ENCODE measurements at places on chromosomes 6 and 20.

GRCh38 chr20:34318609-34319443 lies 15.7 kb upstream of the AHCY start:
- no peak for DNase-seq

DNA sequence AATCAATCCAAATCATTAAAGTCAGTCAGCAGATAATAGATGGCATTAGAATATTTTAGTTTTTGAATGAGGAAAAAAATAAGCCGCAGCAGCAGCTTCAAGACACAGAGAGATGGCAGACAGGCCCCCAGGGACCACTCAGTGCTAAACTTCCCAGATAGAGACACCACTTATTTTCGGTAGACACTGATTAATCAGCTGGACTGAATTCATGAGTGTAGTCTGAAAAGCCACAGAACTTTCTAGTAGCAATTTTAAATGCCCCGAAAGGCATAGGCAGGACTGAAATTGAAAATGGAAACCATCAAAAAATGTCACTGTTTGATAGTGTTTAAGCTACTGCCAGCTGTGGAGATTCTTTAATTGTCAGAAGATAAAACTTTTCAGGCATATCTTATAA lies 3.1 kb upstream of the CLDN20 start:
- DNase-seq = no peak

DNA sequence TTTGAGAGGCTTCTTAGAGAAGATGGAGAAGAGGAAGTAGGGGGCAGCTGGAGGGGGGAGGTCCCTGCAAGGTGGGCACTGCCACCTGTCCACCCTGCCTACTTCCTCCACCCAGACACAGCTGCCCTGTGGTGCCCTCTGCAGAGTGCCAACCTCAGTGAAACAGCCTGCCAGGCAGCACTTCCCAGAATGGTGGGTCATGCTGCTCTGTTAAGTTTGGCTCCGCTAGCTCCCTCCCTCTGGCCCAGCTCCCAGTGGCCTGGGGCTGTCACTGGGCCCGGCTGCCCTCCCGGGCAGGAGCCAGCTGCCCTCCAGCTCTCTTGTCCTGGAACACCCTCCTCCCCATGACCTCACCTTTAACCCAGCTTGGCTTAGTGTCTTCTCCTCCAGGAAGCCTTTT lies 5.1 kb upstream of the EPB41L1 start:
- no peak for DNase-seq

GRCh38 chr6:46772762-46773161 lies 20.4 kb upstream of the MEP1A start:
- DNase-seq = no peak

DNA sequence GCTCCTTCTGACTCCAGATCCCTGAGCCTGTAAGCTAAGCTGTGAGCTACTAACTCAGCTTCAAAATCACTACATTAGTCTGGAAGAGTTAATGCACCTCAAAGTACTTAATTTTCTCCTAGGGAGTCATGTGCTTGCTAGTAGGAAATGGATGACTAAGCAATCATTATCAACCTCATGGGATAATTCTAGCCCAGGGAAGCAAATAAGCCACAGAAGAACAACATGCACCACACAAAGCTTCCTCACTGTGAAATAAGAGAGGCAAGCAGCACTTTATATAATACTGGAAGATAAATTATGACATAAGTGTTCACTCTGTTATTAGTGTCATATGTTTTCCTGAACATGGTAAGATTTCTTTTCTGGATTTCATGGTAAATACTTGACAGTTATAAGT lies 57.9 kb upstream of the RCAN2 start:
- no peak for DNase-seq

- DNase-seq = no peak
Measured at GRCh38 chr20:63898882-63899558, 4.1 kb downstream of the DNAJC5 start.

- DNase-seq = no peak
Measured at GRCh38 chr6:2807342-2808090, 34.1 kb downstream of the SERPINB1 start.

DNA sequence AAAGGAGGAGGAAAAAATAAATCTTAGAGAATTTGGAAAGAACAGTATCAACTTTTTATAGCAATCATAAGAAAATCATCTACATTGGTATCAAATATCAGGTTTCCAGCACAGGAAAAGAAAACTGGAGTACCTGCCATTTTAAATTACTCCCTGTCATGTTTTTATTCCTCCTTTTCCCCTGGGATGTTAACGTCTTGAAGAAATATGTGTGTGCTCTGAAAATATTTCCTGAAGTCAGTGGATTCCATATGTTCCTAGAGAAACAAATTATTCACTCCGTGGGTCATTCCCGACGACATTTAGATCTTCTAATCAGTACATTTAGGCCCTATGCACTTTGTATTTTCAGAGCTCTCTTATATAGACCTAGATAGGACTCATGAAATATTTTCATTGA lies 42.0 kb upstream of the RSPO3 start:
- no peak for DNase-seq

- DNase-seq = no peak
Measured at GRCh38 chr6:120122401-120122800, 772.8 kb upstream of the MAN1A1 start.

DNA sequence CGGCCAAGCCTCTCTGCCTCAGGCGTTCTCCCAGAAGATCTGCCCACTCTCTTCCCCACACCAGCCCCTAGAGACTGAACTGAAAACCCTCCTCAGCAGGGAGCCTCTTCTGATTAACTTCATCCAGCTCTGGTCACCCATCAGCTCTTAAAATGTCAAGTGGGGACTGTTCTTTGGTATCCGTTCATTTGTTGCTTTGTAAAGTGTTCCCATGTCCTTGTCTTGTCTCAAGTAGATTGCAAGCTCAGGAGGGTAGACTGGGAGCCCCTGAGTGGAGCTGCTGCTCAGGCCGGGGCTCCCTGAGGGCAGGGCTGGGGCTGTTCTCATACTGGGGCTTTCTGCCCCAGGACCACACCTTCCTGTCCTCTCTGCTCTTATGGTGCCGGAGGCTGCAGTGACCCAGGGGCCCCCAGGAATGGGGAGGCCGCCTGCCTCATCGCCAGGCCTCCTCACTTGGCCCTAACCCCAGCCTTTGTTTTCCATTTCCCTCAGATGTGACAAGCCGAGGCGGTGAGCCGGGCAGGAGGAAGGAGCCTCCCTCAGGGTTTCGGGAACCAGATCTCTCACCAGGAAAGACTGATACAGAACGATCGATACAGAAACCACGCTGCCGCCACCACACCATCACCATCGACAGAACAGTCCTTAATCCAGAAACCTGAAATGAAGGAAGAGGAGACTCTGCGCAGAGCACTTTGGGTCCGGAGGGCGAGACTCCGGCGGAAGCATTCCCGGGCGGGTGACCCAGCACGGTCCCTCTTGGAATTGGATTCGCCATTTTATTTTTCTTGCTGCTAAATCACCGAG lies 14.2 kb downstream of the VEGFA start:
- no peak for DNase-seq

DNA sequence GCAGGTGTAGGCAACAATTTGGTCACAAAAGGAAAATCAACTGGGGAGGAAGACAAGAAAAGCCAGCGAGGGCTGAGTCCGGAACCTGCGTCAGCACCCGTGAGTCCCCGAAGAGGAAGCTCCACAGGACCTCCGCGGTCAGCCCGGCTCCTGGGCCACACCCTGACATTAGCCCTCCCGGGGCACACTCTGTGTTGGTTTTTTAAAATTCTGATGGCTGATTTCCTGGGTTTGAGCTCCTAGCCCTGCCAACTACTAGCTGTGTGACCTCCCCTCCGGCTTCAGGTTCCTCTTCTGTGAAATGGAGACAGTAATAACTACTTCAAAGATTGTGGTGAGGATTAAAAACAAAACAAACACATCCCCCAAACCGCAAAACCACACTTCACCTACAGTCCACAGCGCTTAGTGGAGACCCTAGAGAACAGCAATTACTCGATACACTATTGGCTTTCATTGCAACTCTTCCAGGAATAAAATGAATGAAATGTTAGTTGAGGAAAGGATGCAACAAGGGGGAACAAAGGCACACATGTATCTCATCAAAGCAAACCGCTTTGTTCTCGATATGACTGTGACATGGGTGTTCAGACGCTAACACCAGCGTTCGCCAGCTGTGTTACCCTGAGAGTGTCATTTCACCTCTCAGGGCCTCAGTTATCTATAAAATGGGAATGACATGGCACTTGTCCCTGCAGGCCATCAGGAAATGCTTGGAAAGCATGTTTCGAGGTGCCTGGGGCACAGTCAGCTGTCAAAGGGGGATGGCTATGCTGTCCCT lies 985 bp downstream of the ZBP1 start:
- DNase-seq = no peak

DNA sequence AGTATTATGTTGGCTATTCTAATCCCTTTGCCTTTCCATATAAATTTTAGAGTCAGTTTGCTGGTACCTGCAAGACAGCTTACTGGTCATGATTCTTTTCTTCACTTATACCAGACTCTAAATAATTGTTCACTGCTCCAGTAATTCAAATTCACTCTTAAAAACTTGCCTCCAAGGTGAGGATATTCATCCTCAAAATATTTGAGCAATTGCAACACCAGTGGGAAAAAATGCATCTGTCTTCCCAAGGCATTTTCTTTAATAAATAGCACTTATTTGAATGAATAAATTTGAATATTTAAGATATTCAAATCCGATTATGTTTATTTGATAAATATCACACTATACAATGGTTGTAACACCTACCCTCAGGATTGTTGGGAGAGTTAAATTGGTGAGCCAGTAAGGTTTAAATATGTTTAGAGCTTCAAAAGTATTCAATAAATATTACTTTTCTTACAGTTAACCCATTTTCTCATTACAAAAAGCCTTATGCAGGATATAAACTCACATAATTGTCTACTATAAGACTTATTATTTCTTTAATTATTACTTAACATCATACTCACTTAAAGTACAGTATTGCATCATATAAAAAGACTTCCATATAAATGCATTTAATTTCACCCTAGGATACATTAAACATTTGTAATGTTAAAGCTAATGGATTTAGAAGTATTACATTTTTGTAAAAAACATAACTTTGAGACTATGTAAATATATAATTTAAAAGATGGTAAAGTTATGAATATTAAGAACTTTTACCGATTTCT lies 285.6 kb downstream of the SAMD5 start:
- DNase-seq = no peak

DNA sequence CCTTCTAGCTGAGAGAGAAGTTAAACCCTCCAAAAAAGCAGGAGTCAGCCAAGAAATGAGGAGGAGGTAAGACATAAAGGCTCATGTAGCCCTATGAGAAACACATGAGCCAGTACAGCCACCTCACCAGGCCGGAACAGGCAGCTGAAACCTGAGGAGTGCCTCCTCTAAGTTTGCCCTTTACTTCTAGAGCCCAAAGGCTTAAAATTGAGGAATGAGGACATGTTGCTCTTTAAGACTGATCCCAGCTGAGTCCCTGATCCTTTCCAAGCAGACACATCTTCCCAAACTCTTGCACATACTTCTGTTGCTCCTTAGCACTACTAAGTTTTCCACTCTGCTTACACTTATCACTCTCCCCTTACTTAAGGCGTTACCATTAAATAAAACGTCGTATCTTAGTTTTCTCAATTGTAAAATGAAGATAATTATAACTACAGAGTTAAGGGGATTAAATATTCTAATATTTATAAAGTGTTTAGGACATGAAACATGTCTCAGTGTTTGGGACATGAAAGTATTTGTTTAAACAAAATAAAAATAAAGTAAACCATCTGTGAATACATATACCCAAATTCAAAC lies 124.0 kb downstream of the OGFRL1 start:
- no peak for DNase-seq

GRCh38 chr6:26556263-26557070 lies 18.3 kb downstream of the HMGN4 start:
- DNase-seq = peak; percentile 75

DNA sequence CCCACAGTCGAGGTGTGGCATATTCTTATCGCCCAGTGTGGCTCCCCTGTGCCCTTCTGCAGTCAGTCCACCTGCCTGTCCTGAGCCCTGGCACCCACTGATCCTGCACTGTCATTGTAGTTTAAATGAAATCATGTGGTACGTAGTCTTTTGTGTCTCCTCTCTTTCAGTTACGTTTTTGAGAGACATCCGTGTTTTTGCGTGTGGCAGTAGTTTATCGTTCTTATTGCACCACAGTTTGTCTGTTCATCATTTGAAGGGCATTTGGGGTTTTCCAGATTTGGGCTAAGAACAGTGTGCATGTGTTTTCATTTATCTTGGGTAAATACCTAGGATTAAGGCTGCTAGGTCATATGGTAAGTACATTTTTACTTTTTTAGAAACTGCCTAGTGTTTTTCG lies 49.3 kb downstream of the SPATA2 start:
- DNase-seq = peak; percentile 62

DNA sequence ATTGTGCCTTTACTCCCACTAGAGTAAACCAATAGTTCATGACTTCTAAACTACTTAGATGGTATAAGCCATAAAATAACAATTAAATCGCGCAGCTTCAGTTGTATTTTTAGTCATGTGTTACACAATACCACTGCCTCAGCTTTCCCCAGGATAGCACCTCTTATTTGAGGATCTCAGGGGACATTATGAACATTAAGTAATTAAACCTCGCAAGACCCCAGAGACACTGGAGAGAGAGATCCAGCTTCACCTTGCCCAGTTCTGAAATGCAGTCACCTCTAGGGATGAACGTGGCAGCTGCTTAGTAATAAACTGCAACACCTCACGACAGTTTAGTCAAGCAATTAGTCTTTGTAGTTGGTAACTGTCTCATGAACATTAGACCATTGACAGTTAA lies 87.1 kb downstream of the CFAP61 start:
- DNase-seq = no peak

DNA sequence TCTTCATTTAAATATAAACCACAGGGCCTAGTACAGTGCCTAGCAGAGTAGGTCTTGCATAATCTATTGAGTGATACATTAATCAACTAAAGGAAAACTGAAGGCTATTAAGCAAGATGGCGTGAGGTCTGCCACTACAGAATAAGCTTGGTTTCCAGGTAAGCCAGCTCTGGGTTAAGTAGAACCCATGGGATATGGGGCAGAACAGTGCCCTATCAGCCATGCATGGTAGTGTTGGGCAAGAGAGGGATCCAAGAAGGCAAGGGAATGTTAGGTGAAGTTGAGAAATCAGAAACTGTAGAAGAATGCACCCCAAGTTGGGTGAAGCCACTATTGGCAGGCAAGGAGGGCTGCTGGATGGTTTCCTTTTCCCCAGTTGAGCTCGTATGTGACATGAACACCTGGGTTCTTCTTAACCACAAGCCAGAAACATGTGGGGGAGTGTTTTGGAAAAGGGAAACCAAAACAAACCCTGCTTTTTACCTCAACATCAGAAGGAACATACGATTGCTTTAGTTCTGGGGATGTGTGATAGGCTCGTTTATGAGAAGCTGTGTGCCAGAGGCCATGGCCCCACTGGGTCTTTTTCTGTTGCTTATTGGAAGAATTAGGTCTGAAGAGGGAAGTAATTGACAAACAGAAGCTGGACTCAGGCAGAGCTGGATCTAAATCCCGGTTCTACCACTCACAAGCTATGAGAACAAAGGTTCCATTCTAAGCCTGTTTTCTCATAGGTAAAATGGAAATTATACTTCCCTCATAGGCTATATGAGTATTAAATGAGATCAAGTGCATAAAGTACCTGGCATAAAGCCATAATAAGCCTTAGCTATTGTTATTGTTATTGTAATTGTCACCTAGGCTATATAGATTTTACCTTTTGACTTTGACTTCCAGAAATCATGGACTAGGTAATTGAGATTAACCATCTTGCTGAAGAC lies 33.5 kb downstream of the NEDD9 start:
- DNase-seq = no peak

GRCh38 chr20:56628873-56629463 lies at the start of gene TFAP2C:
Gene TFAP2C, plus strand, starts transcription at chr20:56629306. Its CDS starts 239 bp downstream, at chr20:56629545.
- DNase-seq = peak; percentile 95

GRCh38 chr6:152184917-152185574 lies 377.6 kb downstream of the ESR1 start:
- peak; percentile 7 for DNase-seq

GRCh38 chr6:170365593-170365992 lies 59.0 kb downstream of the FAM120B start:
- no peak for DNase-seq

All from AG08395 (cell line).